ENCODE measurements at places on chromosomes 4 and X.

DNA sequence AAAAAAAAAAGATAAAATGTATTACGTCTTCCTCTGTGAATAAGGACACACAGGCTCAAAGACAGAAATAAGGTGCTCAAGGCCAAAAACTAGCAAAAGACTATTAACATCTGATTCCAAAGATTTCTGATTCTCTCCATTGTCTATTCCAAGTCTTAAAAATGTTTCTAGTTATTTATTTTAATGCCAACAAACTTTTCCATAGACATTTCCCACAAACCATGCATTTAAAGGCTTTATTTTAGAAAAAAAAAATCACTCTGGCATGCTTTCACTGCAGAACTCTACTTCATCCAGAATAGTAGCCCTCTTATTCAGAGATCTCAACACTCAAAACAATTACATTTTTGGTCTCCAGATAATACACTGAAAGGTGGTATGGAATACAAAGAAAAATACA is 545.0 kb upstream of the TENM3 start:
- no peak for DNase-seq

DNA sequence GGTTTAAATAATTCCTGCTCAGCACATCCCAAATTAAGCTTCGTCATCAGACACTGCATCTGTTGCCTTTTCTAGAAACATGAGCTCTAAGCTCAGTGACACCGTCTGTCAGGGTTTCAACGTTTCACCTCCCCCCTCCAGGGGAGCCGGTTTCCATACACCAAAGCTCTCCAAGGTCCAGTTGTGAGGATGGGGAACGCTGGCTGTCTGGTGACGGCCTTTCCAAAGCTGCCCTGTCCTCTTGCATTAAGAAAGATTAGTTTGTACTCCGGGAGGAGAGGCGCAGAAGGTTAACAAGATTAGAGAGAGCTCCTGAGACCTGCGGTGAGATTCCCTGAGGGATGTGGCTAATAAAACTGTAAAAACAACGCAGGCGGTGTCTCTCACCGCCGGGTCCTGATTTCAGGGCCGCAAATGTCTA is 43.2 kb downstream of the ASMT start:
- no peak for DNase-seq

DNA sequence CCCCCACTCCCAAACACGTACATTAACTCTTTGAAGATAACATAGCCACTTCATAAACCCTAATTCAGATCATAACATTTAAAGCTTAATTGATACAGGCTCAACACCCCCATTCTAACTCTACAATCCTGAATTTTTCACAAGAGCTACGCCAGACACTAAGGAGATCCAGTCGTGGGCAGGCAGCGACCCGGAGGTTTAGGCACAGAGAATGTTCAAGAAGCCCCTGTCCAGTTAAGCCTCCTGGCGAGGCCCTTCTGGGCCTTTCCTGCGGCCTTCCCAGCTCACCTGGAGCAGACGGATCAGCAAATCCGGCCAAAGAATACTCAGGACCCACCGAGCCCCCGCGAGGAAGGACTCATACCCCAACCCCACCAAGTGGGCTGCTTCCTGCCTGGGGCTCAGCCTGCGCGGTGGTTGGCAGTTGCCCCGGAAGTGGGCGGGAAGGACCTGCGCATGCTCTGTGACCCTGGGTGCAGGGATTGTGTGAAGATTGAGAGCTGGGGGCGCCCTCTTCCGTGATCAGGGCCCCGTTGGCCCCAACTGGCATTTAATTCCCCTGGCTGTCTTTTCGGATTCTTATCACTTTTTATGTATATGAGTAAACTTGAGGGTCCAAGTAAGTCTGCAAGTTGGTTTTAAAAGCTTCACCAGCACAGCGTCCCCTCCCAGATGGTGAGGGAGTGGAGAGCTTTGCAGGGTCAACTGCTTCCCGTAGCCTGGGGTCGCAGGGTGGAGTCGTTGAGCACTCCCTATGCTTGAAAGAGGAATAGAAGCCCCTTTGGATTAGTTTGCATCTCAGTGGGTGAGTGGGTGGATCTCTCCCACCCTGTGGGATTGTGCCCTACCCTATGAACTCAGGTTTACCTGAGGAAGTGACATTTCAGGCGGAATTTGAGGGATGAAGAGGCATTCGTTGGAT is at the start of gene TRIM61:
TRIM61 (minus strand) TSS at position 415 of the 922 bp plus-strand sequence. CDS start 7,655 bp downstream, outside the sequence.
- DNase-seq, result no peak

DNA sequence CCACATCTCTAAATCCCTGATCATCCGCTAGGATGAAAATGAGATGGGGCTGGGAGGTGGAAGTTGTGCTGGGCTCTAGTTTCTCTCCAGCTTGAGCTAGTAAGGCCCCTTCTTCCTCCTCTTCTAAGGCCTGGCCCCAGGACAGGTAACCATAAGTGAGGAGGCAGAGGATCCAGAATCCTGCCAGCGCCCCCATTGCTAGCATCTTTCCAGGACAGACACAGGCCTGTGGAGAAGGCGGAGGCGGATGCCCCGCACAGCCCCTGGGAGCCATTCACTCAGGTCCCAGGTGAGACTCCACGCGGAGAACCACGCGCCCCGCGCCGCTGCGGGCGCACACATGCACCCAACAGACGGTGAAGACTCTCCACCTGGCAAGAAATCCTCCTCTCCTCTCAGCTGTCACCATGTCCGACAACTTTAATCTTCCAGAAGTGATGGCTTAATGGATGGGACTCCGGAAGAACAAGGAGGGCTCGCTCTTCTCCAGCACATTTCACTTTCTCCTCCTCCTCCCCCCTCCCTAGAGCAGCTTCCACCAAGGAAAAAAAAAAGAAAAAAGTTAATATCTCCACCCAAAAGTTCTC is 793 bp downstream of the ARSJ start:
- DNase-seq, result no peak

DNA sequence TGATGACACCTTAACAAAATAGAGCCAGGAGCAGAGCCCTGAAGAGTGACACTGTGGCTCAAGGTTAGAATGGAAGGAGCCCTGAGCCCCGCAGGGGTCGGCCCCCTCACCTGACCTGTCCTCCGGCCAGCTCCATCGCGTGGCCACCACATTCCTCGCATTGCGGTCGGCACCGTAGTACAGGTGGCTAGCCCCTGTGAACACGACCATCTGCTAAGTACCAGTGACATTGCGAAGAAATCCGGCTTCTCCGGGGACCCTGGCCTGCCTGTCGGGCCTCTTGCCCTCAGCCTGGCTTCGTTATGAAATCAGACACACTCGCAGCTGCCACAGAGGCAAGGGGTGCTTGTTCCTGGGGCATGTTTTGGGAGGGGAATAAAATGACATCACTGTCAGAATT is 179.0 kb downstream of the AFAP1 start:
- no peak for DNase-seq

GRCh38 chr4:105896461-105896942 is 1.2 kb downstream of the NPNT start:
- DNase-seq, result no peak

- no peak for DNase-seq
Measured at GRCh38 chr4:89369581-89369980, 62.0 kb upstream of the GPRIN3 start.

DNA sequence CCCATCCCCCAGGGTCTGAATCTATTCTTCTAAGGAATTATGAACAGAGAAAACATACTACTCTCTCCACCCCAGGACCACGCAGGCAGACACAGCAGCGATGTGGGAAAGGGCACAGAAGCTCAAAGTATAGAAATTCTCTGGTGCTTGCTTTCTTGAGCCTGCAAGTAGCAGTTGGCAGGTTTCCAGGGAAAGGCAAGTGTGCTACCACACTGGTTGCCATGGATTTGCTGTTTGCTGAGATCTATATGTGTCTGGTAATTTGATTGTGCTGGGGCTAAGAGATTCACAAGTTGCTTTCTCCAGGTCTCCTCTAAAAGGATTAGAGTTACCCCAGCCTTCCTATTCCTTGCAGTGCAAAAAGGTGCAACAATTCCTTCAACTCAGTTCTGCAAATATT is 83.1 kb downstream of the GUCY2F start:
- DNase-seq, result no peak

GRCh38 chrX:115345615-115346014 is 56.1 kb downstream of the LUZP4 start:
- no peak for DNase-seq

DNA sequence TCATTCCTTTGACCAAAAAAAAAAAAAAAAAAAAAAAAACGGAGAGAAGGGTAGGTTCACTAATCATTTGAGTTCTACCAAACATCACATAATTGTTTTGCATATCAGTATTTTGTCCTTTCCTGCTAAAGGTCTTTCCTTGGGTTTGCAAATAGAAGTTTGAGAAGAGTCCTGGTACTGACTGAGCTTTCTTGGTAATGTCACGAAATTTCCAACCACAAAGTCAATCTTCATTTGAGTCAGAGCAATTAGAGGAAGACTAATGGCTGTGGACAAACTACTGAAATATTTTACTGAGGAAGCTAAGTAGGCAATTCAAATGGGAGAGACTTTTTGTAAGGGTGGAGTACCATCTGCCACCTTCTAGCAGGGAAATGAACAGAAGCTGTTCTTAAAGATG is 21.7 kb upstream of the CD40LG start:
- no peak for DNase-seq

DNA sequence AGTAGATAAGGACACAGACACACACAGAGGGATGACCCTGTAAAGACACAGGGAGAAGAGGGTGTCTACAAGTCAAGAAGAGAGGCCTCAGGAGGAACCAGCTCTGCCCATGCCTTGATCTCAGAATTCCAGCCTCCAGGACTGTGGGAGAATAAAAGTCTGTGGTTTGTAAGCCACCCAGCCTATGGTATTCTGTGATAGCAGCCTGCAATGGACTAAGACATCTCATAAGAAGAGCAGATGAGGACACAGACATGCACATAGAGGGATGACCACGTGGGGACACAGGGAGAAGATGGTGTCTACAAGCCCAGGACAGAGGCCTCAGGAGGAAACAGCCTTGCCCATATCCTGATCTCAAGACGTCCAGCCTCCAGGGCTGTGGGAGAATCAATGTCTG is 9.4 kb downstream of the XG start:
- no peak for DNase-seq

DNA sequence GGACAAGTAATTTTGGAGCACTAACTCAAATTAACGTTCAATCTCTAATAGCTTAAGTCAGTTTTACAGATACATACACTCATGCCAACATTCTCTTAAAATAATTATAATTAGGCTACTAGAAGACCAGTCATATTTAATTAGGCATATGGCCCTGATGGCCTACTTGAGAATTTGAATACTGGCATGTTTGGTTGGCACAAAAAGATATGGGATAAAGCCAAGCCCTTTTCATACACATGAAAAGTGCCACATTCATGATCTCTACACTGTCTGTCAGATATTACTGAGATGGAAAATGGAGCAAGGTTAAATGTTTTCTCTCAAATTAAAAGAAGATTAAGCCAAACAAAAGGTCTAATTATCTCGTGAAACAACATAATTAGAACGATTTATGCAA is 1091.0 kb downstream of the C4orf33 start:
- no peak for DNase-seq

- no peak for DNase-seq
Measured at GRCh38 chr4:168877511-168878491, 132.3 kb downstream of the CBR4 start.

- no peak for DNase-seq
Measured at GRCh38 chr4:42148425-42148824, 4.0 kb downstream of the BEND4 start.

- DNase-seq, result no peak
Measured at GRCh38 chrX:37812110-37812509, 32.3 kb downstream of the CYBB start.

DNA sequence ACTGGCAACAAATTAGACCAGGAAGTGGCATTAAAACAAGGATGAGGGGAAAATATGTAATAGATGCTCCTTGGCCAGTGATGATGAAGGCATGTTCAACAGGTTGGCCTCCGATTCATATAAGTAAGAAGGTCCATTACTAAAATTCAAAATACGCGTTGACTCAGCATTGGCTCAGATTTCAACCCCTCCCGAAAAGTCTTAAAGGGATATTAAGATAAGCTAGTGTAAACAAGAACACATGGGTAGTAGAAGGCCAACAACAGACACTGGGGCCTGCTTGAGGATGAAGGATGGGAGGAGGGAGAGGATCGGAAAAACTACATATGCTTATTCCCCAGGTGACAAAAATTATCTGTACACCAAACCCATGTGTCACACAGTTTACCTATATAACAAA is 19.1 kb upstream of the LAP3 start:
- no peak for DNase-seq

Data from stimulated activated CD4-positive, alpha-beta T cell treated with anti-CD3 and anti-CD28 coated beads, Interleukin-1b, Interleukin-23, amount 100 ng/mL, for 1 hour (primary cell).